Type B pancreatic cell (in vitro differentiated cells): ENCODE measurements at places on chromosomes 7 and 10. TPM values are rescaled to one million over a fixed set of nuclear protein-coding genes. Genes with fewer than 3 reads are reported as not detected.

WDFY4 gene
- total RNA-seq = 0.05 TPM in 1 of 2 replicates, not detected in the other

UPK3BL2 gene
- 19.5 and 19.8 TPM in 2 replicates for total RNA-seq

SGMS1 gene
- total RNA-seq = 15.1 and 26.9 TPM in 2 replicates

PTN gene
- 16.2 and 271 TPM in 2 replicates for total RNA-seq

STK31 gene
- 0.43 and 0.74 TPM in 2 replicates for total RNA-seq

GRCh38 chr10:59859570-59859969 lies 46.8 kb downstream of the CCDC6 start:
- H3K36me3 ChIP-seq = peaks cover 29% of the 10 kb centered on the region
- peaks cover 28% of the 10 kb centered on the region for H3K4me1 ChIP-seq
- H3K27me3 ChIP-seq = no peaks in the 10 kb centered on the region
- no peak overlapping the region for H3K27ac ChIP-seq
- H3K4me3 ChIP-seq = no peak overlapping the region

DNA sequence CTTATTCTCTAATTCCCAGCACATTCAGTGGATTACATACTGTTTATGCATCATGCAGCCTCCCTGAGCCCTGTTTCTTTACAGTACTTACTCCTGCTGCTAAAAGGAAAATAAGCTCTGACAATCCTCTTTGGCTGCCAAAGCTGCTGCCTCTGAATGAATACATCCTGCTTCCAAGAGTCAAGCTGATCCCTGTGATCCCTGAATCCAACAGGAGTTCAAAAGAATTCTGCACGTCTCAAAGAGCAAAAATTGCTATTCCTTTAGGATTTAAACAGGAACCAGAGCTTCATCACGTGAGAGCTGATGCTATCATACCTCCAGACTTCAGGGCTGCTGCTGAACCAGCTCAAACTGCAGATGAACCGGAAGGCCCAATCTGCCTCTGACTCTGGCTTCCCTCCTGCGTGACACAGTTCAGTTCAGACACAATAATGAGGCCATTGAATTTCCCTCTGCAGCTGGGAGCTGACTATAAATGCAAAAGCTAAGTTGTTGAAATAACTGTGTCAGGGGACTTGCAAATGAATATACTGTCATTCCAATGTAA lies 851.0 kb upstream of the PHF14 start:
- peak overlapping the region; percentile 32 for H3K4me3 ChIP-seq
- peak overlapping the region; percentile 21 for H3K27ac ChIP-seq
- peaks cover 21% of the 10 kb centered on the region for H3K4me1 ChIP-seq
- no peaks in the 10 kb centered on the region for H3K36me3 ChIP-seq
- DNase-seq = no peak

- H3K4me1 ChIP-seq = peaks cover 12% of the 10 kb centered on the region
- H3K27me3 ChIP-seq = no peaks in the 10 kb centered on the region
- H3K27ac ChIP-seq = no peak overlapping the region
- H3K4me3 ChIP-seq = no peak overlapping the region
- peaks cover 25% of the 10 kb centered on the region for H3K36me3 ChIP-seq
These were observed 40.9 kb downstream of the NUDCD3 start for GRCh38 chr7:44449584-44449928.

- H3K27me3 ChIP-seq = peaks cover 3% of the 10 kb centered on the region
- no peaks in the 10 kb centered on the region for H3K4me1 ChIP-seq
- H3K36me3 ChIP-seq = peaks cover 5% of the 10 kb centered on the region
- no peak overlapping the region for H3K27ac ChIP-seq
These were observed 59.8 kb downstream of the CAMK1D start for GRCh38 chr10:12409161-12409560.

- peak overlapping the region; percentile 49 for H3K4me3 ChIP-seq
- H3K27ac ChIP-seq = peak overlapping the region; percentile 75
- H3K27me3 ChIP-seq = no peaks in the 10 kb centered on the region
- DNase-seq = no peak
- peaks cover 7% of the 10 kb centered on the region for H3K36me3 ChIP-seq
These were observed 8.3 kb downstream of the TSPAN14 start for GRCh38 chr10:80462299-80462980.

- no peaks in the 10 kb centered on the region for H3K27me3 ChIP-seq
- no peak for DNase-seq
- H3K4me1 ChIP-seq = no peaks in the 10 kb centered on the region
These were observed 219.8 kb upstream of the SMIM30 start for GRCh38 chr7:113338071-113338696.
